ENCODE measurements at places on chromosomes 4 and X.

GRCh38 chr4:45033676-45034419 is 307.5 kb upstream of the GNPDA2 start:
- no peak for DNase-seq

DNA sequence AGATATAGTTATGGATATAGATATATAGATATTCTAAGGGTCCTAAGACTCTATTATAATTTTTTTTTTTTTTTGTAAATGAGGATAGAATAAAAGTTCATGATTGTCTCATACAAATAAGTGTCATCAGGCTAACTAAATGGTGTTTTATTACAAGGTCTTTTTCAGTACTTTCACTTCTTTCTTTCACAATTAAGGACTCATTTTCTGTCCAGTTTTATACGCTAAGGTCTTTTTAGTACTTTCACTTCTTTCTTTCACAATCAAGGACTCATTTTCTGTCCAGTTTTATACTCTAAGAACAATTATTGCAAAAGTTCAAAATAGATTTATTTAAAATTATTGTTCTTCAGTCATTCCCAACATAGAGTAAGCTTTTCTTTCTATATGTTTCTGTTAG is 32.7 kb downstream of the RUFY3 start:
- DNase-seq: no peak

GRCh38 chr4:127734976-127735375 is 4.8 kb downstream of the SLC25A31 start:
- DNase-seq: no peak

- no peak for DNase-seq
Measured at GRCh38 chr4:146108756-146109155, 66.8 kb upstream of the LSM6 start.

Measured in stimulated activated CD8-positive, alpha-beta memory T cell treated with anti-CD3 and anti-CD28 coated beads, Interleukin-15, amount 100 ng/mL, for 1 hour (primary cell).